ENCODE measurements at places on chromosomes 4 and X.

GRCh38 chr4:23737571-23737970, 152.3 kb downstream of the PPARGC1A start:
- DNase-seq, result no peak

- DNase-seq, result no peak
These were observed 108.7 kb downstream of the DHRSX start for GRCh38 chrX:2391869-2392606.

DNA sequence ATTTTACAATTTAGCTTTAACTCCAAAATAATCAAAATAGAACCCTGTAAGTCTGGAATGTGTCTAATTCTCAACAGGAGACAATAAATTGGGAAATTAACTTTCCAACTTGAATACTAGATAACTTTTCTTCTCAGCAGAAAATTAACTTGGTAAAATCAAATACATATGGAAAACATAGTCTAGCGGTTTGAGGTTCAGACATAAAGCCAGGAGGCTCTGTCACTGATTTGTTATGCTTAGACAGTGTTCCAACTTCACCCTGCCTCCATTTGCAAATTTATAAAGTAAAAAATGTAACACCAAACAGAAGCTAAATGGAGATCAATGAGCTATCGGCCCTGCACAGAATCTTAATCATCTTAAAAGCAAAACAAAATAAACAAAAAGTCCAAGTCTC, 46.3 kb downstream of the TBCK start:
- DNase-seq, result no peak

DNA sequence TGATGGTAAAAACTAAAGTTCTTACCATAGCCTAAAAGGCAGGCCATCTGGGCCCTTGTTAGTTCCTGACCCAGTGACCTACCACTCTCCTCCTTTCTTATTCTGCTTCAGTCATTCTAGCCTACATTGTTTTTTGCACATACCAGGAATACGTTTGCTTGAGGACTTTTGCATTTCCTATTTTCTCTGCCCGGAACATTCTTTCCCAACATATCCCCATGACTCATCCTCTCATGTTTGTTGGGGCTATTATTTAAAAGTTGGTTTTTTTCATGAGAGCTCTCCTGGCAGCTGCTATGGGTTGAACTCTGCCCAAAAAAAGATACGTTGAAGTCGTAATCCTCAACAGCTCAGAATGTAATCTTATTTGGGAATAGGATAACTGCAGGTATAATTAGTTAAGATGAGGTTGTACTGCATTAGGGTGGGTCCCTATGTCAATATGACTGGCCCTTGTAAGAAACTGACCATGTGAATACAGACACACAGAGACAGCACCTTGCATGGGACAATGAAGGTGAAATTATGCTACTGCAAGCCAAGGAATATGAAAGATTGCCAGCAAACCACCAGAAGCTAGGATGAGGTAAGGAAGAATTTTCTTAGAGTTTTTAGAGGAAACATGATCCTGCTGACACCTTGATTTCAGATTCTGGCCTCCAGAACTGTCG, 138.3 kb upstream of the PDHA2 start:
- DNase-seq, result no peak

DNA sequence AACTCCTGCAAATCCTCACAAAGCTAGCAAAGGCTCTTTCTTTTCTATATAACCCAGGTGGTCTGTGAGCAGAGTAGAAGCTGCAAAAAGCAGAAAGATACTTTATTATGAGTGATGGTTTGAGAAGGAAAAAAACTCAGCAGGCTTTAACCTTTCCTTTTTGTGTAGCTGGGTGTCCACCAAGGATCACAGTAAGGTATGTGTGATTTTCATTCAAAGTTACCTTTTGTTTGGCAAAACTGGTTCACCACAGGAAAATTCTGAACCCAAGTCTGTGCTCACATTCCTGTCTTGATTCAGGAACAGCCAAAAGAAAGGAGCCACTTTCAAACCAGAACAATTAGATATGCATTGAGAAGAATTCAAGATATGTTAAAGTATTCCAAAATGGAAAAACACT, 35.7 kb downstream of the FRAS1 start:
- DNase-seq, result no peak

DNA sequence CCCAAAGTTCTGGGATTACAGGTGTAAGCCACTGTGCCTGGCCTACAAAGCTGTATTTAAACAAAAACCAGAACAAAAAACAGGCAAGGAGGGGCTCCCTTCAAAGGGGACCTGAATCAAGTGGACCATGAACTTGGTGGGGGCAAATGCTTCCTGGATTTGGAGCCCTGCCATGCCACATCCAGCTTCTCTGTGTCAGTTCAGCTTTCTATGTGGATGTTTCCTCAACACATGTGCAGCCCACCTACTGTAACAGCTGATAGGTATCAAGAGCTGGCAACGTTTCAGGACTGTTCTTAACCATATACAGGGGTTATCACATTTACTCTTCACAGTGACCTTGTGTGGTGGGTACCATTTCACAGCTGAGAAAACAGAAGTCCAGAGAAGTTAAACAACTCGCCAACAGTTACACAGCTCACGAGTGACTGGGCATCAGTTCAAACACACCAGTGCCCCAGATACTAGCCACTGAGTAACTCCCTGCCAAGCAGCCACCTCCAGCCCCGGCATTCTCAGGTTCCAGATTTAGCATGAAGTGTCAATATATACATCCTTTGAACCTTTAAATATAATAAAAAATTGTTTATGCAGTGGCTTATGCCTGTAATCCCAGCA, 7.5 kb downstream of the GPR143 start:
- DNase-seq, result no peak

GRCh38 chr4:80767944-80768343, 262.6 kb upstream of the BMP3 start:
- no peak for DNase-seq

GRCh38 chr4:76002176-76002575, 5.1 kb downstream of the CXCL9 start:
- no peak for DNase-seq

GRCh38 chr4:37389366-37389765, 144.8 kb downstream of the NWD2 start:
- DNase-seq, result no peak

All from NCI-H524 treated with DMSO at 0.1 percent for 48 hours (cell line).